ENCODE measurements at places on chromosomes 7 and 10.

DNA sequence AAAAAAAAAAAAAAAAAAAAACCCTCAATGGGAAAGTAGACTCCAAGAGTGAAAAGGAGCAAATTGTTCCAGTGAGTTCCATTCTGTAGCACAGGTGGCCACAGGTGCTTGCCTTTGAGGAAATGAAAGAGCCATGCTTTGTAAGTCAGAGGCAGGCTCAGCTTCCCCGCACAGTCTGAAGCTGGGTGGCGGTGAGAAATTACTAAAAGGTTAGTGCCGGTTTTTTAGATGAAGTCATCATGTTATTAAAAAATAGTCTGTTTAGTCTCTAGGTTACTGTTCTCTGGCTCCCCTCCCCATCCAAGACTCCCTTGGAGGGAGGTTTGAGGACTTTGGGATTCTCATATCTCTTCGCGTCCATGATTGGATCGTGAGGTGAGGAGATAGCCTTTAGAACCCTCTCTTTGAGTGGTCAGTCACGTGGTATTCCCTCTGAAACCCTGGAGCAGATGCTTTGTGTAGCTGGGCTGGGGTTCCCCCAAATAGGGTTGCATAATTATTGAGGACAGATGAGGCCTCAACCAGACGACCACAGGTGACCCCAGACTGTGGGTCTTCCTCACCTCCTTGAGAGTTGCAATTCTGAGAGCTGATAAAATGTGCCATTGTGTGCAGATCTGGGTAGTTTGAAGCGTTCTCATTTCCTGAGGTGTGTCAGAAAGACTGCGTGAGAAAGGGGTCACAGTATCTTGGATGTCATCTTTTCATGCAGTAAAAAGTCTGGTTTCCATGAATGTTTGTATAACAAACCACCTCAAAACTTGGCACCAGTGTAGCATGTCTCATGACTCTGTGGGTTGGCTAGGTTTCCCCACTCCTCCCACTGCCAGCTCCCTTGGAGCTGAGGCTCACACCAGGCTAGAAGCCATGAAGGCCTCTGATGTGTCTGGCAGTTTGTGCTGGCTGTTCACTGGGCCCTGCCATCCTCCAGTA lies 27.1 kb downstream of the OGDH start:
- peak; percentile 56 for DNase-seq

GRCh38 chr10:89783406-89783805 lies 82.0 kb downstream of the KIF20B start:
- no peak for DNase-seq

DNA sequence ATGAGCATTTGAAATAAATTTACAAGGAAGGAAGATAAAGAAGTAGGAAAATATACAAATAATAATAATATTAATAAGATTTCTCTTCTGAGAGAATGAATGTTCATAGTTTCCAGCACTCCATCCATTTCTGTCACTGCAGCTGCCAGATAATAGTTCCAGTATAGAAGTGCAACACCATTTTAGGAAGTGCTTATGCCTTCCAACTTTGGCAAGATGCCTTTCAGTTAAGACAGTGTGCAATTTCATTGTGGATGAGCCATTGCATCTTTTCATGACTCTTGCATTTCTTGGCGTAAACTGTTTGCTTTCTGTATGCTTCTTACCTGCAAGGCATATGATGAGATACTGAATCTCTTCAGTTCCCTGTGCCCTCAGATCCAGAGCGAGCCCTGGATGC lies 185.0 kb downstream of the PDE1C start:
- DNase-seq, result no peak

GRCh38 chr7:110677405-110677804 lies 413.5 kb upstream of the LRRN3 start:
- DNase-seq, result no peak

DNA sequence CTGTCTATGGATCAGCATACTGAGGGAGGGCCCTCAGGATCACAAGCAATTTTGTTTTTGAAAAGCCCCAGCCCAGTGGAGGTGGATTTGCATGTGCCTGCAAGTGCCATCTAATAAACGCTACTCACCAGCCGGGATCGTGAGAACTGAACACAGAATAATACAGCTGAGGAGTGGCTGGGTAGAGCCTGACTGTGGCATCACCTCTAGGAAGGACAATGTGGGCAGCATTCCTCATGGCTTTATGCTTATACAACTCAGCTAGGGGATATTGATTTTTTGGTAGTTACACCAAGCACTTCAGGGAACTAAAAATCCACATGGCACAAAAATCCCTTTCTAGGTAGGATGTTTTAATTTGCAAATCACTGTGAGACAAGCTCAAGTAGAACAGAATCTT lies 72.7 kb upstream of the PALS2 start:
- DNase-seq, result no peak

DNA sequence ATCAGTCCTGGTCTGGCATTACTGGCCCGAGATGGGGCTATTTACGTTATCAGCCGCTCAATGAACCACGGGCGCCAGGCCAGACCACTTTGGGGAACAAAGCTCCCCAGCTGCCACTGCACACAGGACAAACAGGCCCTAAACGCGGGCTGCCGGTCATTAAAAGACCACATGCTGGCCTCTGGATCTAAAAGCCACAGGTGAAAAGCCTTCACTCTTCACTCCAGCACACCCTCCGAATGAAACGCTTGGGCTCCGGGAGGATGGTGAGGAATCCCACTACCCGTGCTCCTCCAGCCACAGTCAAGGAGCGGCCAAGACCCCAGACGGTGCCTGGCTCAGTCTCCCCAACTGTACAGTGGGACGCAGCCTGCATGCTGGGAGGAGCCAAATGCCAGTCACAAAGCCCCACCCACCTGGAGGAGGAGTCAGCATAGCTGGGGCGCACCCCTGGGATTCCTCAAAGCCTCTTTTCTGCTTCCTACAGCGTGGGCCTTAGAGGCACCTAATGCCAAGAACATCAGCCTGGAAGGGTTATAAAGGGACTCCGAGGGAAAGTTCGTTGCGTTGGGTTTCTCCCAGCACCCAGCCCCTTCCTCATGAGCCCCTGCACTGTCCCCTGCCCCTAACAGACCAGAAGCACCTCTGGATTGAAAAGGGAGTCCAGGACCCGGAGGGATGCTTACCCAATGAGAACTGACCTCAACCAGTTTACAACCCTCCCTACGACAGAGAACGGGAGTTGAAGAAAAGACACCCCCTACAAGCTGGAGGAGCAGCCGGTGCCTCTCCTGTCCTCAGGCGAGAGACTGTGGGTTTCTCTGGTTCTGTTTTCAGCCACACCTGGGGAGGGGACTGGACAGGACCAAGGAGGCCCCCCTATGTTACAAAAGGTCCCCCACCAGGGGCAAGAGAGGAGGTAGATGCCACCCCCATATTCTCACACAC lies 4.7 kb downstream of the PDGFA start:
- DNase-seq, result no peak

DNA sequence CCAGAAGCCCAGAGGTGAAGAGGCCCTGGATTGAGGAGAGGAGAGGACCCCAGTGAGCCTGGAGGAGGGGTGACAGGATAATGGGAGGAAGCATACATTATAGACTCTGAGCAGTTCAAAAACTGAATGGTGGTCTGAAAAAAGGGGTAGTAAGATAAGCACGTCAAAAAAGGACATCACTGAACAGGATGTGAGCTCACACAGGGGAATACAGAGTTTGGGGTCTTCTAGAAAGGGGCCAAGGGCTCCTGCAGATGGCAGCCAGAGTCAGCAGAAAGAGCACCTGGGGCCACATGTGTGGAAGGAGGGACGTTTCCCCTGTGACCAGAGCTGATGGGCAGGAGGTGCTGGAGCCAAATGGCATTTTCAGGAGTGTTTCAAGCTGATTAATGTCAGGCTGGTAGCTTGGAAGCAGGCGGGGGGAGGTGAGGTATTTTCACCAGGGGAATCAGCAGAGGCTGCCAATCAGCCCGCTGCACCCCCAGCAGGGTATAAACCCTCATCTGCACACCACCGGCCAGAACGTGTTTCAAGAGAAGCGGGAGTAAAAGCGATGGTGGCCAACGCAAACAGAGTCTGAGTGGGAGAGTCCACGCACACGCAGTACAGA lies 85.8 kb downstream of the TNS3 start:
- no peak for DNase-seq

- DNase-seq, result no peak
These were observed 33.9 kb downstream of the ANXA8 start for GRCh38 chr10:47449979-47450378.

DNA sequence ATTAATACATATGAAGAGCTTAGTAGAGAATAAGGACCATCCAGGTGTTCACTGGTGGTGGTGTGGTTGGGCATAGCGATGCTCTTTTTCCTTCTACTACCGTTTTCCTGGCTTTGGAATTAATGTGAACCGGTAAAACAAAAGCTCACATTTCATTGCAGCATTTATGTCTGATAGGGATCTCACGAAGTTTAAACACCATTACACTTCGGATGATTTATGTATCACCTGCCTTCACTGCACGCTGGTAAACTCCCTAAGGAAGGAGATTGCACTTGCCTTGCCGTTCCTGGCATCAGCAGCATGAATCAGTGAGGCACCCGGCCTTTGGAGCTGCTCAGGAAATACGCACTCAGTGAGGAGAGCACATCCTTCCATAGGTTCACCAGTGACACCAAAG lies 47.5 kb downstream of the WIPF3 start:
- no peak for DNase-seq

- DNase-seq, result no peak
These were observed 48.8 kb downstream of the ADCYAP1R1 start for GRCh38 chr7:31100871-31101270.

DNA sequence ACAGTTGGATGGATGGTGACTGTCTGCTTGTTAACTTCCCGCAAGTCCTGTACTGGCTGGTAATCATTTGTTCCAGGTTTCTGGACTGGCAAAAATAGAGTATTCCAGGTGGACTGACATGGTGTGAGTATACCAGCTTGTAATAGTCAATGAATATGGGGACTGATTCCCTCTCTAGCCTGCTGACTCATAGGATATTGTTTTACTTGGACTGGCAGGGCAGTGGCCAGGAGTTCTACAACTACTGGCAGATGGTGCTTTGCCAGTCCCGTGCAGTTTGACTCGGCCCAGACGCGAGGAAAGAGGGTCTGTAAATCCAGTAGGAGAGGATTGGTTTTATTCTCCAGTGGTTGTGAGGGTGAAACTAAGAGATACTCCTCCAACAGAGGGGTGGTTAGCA lies 78.0 kb downstream of the PRR15 start:
- no peak for DNase-seq

GRCh38 chr10:103800789-103801540 lies 54.4 kb downstream of the SH3PXD2A start:
- peak; percentile 49 for DNase-seq

GRCh38 chr10:119450606-119451299 lies 91.8 kb downstream of the RGS10 start:
- DNase-seq, result no peak

DNA sequence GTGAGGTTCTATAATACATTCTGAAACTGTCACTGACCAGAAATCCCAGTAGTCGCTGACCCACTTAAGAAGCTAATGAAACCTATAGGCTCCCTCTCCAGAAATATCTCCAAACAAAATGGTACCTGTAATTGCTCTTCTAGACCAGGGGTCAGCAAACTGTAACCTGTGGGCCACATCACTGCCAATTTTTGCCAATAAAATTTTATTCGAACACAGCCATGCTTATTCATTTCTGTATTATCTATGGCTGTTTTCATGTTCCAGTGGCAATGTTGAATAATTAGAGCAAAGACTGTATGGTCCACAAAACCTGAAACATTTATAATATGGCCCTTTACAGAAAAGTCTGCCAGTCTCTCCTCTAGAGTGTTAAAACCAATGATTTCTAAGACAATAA lies 37.2 kb upstream of the SVIL start:
- no peak for DNase-seq

DNA sequence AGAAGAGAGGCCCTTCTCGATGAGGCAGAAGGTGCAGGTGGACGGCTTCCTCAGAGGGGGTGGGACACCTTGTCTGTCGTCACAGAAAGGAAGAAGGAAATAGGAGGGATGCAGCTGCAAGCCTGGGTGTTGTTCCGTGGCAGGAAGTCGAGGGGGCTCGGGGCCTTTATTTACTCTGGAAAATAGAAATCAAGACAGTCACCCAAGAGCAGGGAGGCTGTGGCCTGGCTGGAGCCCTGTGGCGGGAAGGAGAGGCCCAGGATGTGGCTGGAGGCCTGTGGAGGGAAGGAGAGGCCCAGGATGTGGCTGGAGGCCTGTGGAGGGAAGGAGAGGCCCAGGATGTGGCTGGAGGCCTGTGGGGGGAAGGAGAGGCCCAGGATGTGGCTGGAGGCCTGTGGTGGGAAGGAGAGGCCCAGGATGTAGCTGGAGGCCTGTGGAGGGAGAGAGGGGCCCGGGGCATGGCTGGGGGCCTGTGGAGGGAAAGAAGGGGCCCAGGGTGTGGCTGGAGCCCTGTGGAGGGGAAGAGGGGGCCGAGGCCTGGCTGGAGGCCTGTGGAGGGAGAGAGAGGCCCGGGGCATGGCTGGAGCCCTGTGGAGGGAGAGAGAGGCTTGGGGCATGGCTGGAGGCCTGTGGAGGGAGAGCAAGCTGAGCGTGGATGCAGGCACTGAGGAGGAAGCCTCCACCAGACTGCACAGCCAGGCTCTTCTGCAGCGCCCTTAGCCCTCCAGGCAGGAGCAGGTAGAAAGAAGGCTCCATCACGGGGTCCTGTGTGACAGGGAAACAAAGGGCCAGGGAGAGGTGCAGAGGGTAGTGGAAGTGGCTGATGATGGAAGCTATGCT lies 97.3 kb upstream of the SFMBT2 start:
- peak; percentile 26 for DNase-seq

GRCh38 chr7:6320791-6321190 lies 48.4 kb upstream of the CYTH3 start:
- DNase-seq, result no peak

GRCh38 chr10:29811751-29812427 lies 177.1 kb upstream of the SVIL start:
- no peak for DNase-seq

DNA sequence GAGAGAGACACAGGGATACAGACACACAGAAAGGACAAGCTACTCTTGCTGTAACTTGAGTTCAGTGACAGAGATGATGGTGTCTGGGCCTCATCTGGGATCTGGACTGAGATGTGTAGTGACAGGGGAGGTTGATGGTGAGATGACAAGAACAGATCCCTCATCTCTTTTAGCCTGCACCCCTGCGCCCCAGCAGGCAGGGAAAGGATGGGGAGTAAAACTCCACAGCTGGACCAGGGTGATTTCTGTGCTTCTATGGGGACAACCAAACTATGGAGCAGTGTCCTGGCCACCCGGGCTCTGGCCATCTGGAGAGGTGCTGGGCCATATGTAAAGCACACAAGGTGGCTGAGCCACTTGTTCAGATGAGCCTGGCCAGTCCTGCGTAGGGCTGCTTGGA lies 4.5 kb upstream of the LRRC18 start:
- DNase-seq, result no peak

All from activated gamma-delta T cell treated with Interleukin-2 at 50 U/mL for 16 hours (primary cell).